ENCODE measurements at places on chromosomes 4 and X.

- ATAC-seq, result no peak
- H3K36me3 ChIP-seq, result no peaks in the 10 kb centered on the region
- H3K4me1 ChIP-seq, result no peaks in the 10 kb centered on the region
- H3K27me3 ChIP-seq, result no peaks in the 10 kb centered on the region
Observed at GRCh38 chr4:100590325-100590724, 72.5 kb upstream of the EMCN start.

- ATAC-seq, result no peak
- no peaks in the 10 kb centered on the region for H3K4me1 ChIP-seq
- H3K4me3 ChIP-seq, result no peak overlapping the region
- no peak overlapping the region for H3K27ac ChIP-seq
- H3K36me3 ChIP-seq, result no peaks in the 10 kb centered on the region
- no peaks in the 10 kb centered on the region for H3K27me3 ChIP-seq
Observed at GRCh38 chr4:185265942-185266341, 56.5 kb downstream of the SNX25 start.

GRCh38 chr4:58825278-58825677, 1715.1 kb upstream of the IGFBP7 start:
- H3K27me3 ChIP-seq, result no peaks in the 10 kb centered on the region
- H3K4me3 ChIP-seq, result no peak overlapping the region

- H3K4me1 ChIP-seq, result no peaks in the 10 kb centered on the region
- H3K27ac ChIP-seq, result no peak overlapping the region
- no peak for ATAC-seq
- no peaks in the 10 kb centered on the region for H3K36me3 ChIP-seq
- no peaks in the 10 kb centered on the region for H3K27me3 ChIP-seq
- no peak overlapping the region for H3K4me3 ChIP-seq
Observed at GRCh38 chrX:122869171-122869570, 314.9 kb upstream of the GRIA3 start.
